ENCODE measurements at places on chromosomes 13 and 19.
A peak's percentile ranks its signal among the peaks of the same experiment; 100 is the strongest.

DNA sequence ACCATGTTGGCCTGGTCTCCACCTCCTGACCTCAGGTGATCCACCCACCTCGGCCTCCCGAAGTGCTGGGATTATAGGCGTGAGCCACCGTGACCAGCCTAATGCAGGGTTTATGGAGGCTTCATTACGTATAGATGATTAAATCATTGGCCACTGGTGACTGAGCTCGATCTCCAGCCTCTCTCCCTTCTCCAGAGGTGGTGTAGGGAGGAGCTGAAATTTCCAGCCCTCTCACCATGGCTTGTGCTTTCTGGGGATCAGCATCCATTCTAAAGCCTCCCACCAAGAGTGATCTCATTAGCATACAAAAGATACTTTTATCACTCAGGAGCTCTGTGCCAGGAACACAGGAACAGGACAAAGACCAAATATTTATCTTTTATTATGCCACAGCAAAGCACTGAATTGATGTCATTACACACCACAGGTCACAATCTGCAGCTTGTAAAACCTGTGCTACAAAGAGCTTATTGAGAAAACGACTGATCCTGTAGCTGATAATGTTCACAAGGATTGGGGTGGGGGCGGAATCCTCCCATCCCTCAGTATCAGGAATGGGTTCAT, 32.4 kb downstream of the RHPN2 start:
- DNase-seq: no peak

DNA sequence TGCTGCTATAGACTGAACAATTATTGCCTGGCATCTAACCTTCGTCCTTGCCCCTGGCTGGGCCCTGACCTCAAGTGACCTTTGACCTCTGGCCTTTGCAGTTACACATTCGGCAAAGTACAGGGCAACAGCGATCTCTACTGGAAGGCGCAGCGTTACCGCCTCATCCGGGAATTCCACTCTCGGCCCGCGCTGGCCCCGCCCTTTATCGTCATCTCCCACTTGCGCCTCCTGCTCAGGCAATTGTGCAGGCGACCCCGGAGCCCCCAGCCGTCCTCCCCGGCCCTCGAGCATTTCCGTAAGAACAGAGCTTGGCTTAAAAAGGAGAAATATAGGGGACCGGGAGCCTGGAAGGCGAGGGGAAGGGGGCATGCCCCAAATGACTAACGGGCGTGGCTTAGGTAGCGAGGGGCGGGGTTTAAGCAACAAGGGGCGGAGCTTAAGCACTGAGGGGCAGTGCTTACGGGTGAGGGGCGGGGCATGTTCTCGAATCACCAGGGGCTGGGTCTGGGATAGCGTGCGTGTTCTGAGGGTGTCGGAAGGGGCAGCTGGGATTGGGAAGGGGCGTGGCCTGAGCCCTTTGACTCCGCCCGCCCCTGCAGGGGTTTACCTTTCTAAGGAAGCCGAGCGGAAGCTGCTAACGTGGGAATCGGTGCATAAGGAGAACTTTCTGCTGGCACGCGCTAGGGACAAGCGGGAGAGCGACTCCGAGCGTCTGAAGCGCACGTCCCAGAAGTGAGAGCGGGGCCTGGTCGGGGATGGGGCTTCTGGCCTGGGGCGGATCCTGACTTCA, 52.7 kb downstream of the TRPM4 start:
- DNase-seq: peak; percentile 75

DNA sequence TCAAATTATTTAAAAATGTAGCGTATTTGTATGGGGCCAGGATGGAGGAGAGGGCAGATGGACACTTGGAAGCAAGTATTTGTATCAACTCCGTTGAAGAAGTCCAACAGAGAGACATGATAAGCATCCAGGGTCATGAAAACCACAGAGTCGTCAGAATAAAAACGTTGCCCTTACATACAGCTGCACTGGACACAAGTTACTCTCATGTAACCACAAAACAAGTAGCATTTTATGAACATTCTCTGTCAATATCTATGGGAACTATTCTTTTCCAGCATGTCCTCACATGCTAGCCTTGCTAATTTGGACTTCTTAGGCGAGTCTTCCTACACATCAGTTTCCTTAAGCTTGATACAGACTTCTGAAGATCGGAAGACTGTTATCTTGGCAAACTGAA, 35.0 kb downstream of the EFNB2 start:
- DNase-seq: no peak

GRCh38 chr19:39970425-39970674, 615 bp upstream of the PSMC4 start:
- no peak for DNase-seq

GRCh38 chr13:34594507-34594906, 347.6 kb upstream of the NBEA start:
- no peak for DNase-seq

DNA sequence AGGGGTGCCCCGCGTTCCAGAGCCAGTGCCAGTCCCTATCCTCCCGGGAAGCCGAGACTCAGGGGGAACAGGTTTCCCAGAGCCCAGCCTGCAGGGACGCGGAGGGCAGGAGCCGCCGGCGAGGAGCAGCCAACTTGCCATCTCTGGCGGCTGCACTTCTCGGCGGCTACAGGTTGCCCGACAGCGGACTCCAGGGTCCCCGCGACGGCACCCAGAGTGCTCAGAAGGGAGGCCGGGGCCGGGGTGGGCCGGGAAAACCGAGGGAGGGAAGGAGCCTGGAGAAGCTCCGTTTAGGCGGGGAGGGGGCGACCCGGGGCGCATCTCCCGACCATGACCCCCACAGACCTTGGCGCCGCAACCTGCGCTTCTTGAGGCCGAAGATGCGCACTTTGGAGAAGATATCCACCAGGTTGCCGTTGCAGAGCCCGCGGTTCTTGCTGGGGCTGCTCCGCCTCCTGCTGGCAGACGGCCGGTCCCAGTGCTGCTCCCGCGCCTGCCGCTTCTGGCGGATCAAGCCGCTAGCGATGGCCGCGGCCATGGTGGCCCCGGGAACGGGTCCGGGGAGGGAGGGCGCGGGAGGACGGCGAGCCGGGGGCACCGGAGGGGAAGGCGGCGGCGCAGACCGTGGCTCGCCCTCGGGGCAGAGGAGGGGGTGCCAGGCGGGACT, 463.8 kb downstream of the ITGBL1 start:
- peak; percentile 71 for DNase-seq

GRCh38 chr13:29523199-29523961, 72.1 kb downstream of the SLC7A1 start:
- no peak for DNase-seq

GRCh38 chr13:91383836-91384235, 14.6 kb upstream of the GPC5 start:
- no peak for DNase-seq

DNA sequence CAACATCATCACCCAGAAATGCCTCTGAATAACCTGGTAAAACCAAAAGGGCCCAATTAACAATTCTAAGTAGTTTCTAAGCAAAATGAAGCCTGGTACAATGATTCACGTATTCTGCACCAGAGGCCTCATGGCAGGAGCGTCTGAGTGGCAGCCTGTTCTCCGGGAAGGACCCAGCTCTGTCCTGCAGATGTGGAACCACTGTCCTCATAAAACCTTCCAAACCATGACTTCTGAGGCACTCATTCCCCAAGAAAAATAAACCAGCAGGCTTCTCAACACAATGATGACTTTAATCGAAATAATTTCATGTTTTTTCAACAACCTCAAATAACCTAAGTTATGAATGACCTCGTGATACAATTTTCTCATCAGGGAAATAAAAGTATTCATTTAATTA, 89.9 kb downstream of the STK24 start:
- DNase-seq: no peak

- no peak for DNase-seq
Observed at GRCh38 chr13:53012707-53013106, 15.9 kb upstream of the OLFM4 start.

- no peak for DNase-seq
Observed at GRCh38 chr13:28495538-28496187, 735 bp upstream of the FLT1 start.

DNA sequence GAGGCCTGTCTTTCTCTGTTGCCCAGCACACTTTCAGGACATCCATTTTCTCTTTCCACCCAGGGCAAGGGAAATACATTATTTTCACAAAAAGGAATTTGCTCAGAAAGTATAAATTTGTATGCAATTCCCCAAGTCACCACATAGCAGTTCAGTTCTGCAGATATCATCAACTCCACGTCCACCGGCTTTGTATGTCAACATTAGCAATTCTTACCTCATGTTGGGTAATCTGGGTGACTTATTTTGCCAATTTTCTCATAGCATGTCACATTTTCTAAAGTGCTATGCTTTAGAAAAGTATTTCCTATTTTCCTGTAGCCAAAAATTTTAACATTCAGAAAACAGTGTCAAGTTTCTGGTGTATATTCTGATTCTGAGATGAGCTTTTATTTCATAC, 501.8 kb downstream of the EFNB2 start:
- DNase-seq: no peak

DNA sequence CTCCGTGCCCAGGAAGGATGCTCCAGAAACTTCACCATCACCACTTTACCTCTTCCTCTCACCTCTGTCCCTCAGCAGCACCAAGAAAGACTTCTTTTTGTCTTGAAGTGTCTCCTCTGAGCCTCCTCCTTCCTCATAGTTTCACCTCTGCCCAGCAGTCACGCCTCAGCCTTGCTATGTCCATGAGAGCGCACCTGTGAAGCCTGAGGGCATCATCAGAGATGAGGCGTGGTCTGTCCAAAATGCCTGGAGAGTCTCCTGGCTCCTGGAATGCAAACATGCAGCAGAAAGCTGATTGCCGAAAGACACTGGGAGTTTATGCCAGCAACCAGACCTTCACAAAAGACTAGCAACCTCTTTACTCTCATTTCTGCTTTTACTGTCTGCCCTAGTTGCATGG, 336.6 kb downstream of the TEX29 start:
- DNase-seq: no peak

DNA sequence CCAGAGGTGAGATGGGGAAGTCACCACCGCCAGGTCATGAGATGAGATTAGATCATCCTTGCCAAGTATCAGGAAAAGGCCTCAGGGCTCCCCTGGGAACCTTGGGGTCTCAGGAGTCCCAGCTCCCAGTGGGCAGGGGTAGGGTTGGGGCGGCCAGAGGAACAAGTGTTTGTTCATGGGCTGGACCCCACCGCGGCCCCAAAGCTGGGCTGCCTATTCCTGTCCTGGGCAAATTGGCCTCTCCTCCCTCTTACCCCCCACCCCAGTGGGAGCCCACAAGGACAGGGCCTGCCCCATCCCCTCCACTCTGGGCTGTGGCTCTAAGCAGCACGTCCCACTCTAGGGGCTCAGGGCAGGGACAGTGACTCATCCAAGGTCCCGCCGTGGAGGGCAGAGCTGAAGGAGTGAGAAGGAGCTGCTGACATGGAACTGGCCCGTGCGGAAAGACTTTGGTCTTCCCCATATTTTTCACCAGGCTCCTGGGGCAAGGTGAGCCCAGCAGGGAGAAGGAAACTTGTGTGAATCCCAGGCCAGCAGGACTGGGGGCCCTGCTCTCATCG, 4.0 kb upstream of the HCN2 start:
- DNase-seq: no peak

DNA sequence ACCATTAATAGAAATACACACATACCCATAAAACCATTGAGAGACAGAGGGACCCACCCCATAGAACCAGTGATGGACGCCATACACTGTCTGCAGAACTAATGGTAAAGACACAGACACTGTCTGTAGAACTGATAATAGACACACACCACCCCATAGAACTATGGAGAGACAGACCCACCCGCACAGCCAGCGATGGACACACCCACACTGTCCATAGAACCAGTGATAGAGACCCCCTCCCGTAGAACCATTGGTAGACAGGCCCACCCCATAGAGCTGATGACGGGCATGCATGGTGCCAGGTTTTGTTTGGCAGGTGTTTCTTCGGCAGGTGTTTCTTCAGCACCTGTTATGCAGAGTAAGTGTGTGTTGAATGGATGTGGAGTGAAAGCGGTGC, 88.3 kb upstream of the TEX29 start:
- DNase-seq: no peak

DNA sequence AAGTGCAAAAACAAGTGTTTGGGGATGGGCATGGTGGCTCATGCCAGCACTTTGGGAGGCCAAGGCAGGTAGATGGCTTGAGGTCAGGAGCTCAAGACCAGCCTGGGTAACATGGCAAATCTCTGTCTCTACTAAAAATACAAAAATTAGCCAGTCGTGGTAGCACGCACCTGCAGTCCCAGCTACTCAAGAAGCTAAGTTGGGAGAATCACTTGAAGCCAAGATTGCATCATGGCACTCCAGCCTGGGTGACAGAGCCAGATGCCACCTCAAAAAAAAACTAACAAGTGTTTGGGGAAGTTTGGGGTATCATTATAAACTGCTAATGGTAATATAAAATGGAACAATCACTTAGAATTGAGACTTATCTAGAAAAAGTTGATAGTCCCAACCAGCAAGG, 24.6 kb downstream of the XPO4 start:
- no peak for DNase-seq

DNA sequence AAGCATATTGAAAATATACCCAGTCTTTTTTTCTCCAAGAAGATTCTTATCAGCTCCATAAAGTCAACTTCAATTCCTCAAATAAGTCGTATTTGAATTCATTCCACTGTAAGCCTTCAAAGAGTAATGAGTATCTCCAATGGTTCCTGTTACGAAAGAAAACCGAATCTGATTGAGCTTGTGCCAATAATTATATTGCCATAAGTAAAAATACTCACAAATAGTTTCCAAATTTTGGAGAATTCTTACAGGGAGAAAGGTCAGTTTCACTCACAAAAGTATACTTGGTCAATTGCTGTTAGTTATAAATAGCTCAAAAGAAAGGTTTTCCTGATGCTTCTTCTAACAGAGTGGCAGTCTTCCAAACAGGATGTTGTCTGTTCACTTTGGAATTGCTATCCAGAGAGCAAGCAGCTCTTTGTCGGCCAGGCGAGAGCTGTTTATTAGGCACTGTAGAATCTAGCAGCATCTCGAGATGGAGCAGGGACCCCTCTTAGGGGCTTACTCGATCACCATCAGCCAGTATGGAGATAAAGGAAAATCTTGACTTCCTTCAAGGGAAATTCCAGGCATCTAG, 13.5 kb downstream of the ERICH4 start:
- DNase-seq: no peak

GRCh38 chr19:13985771-13986347, 20.3 kb downstream of the RFX1 start:
- DNase-seq: no peak

GRCh38 chr19:47239610-47240296, 8.8 kb upstream of the BBC3 start:
- DNase-seq: peak; percentile 83

GRCh38 chr19:4678881-4679790, 9.0 kb upstream of the MYDGF start:
- DNase-seq: peak; percentile 73
